HCT116 (cell line): ENCODE measurements at places on chromosomes 1 and 21. TPM values are rescaled to one million over a fixed set of nuclear protein-coding genes. Genes with fewer than 3 reads are reported as not detected.

CDC7 gene
- 24.5 TPM for total RNA-seq

UBQLN4 gene
- 68.4 TPM for total RNA-seq

RAB7B gene
- total RNA-seq = 0.22 TPM

LRRC3 gene
- total RNA-seq = 7.5 TPM

INSRR gene
- not detected for total RNA-seq

ATP6V0B gene
- total RNA-seq = 122 TPM

CELSR2 gene
- total RNA-seq = 17.1 TPM

SPRR2F gene
- total RNA-seq = not detected

FCN3 gene
- total RNA-seq = 1.2 TPM

NFYC gene
- total RNA-seq = 63.3 TPM

- H3K4me3 ChIP-seq = no peak overlapping the region
- H3K4me1 ChIP-seq = peaks cover 18% of the 10 kb centered on the region
- no peaks in the 10 kb centered on the region for H3K36me3 ChIP-seq
Observed at GRCh38 chr1:31183126-31183525, 56.6 kb downstream of the NKAIN1 start.

DNA sequence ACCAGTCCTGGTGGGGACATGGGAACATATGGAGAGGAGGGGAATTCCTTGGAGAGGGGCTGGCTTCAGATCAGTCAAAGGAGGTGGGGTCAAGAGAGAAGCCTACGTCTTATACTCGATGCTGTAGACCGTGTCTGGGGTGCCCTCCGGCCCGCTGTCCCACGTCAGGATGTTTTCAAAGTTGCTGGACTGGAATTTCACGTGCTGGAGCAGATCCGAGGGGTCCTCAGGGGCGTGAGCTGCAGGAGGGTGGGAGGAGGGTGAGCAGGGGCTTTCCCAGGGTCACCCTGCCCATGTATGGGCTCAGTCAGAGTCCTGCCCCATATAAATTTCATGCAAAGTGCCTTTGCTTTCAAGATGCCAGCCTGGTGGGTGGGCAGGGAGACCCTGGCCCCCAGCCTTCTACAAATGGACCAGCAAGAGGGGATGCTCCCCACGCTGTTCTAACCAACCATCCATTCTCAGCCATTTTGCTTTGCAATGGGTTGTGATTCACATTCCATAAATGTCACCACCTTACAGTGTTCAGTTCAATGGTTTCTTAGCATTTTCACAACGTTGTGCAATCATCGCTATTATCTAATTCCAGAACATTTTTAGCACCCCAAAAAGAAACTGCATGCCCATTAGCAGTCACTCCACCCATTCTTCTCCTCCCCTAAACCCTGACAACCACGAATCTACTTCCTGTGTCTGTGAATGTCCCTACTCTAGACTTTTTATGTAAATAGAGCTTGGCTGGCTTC, 4.3 kb downstream of the IL22RA1 start:
- no peaks in the 10 kb centered on the region for H3K27me3 ChIP-seq
- no peak overlapping the region for H3K27ac ChIP-seq
- H3K36me3 ChIP-seq = 0 out of 2 replicates have a peak, but pooled peaks cover 5% of the 10 kb centered on the region
- peaks cover 10% of the 10 kb centered on the region for H3K4me1 ChIP-seq

- no peak for DNase-seq
- H3K4me1 ChIP-seq = no peaks in the 10 kb centered on the region
- peaks cover 52% of the 10 kb centered on the region for H3K27me3 ChIP-seq
- no peaks in the 10 kb centered on the region for H3K36me3 ChIP-seq
- H3K27ac ChIP-seq = no peak overlapping the region
Observed at GRCh38 chr1:244067893-244068292, 16.8 kb downstream of the ZBTB18 start.

- H3K4me1 ChIP-seq = peaks cover 56% of the 10 kb centered on the region
- peak overlapping the region; percentile 20 for H3K4me3 ChIP-seq
- no peaks in the 10 kb centered on the region for H3K27me3 ChIP-seq
- DNase-seq = peak; percentile 72
- H3K27ac ChIP-seq = peak overlapping the region; percentile 70
Observed at GRCh38 chr1:213123536-213123935, 72.5 kb downstream of the RPS6KC1 start.

- H3K27ac ChIP-seq = no peak overlapping the region
- no peak for DNase-seq
- H3K4me1 ChIP-seq = peaks cover 9% of the 10 kb centered on the region; the same call in 1 of the 2 replicates
- no peak overlapping the region for H3K4me3 ChIP-seq
- H3K36me3 ChIP-seq = peaks cover 52% of the 10 kb centered on the region; the same call in 1 of the 2 replicates
- H3K27me3 ChIP-seq = no peaks in the 10 kb centered on the region
Observed at GRCh38 chr1:46687093-46687659, 15.5 kb downstream of the TEX38 start.

GRCh38 chr1:192443616-192444015, 126.8 kb downstream of the RGS21 start:
- DNase-seq = no peak
- no peak overlapping the region for H3K27ac ChIP-seq
- H3K4me3 ChIP-seq = no peak overlapping the region
- peaks cover 18% of the 10 kb centered on the region for H3K4me1 ChIP-seq

- H3K4me1 ChIP-seq = peaks cover 22% of the 10 kb centered on the region
- H3K4me3 ChIP-seq = no peak overlapping the region
- H3K36me3 ChIP-seq = no peaks in the 10 kb centered on the region
- peak; percentile 51 for DNase-seq
Observed at GRCh38 chr1:84103197-84103992, 40.7 kb upstream of the PRKACB start.
